ENCODE measurements at places on chromosomes 2 and 18.

- DNase-seq = peak; percentile 97
Observed at GRCh38 chr2:1591978-1592907, 152.1 kb downstream of the PXDN start.

- DNase-seq = no peak
Observed at GRCh38 chr18:21680161-21680560, 24.4 kb downstream of the ABHD3 start.

- no peak for DNase-seq
Observed at GRCh38 chr18:34723143-34723542, 13.0 kb downstream of the DTNA start.

GRCh38 chr2:43461453-43462073 is 134.3 kb downstream of the THADA start:
- DNase-seq = no peak

- no peak for DNase-seq
Observed at GRCh38 chr2:129757915-129758783, 221.3 kb upstream of the RAB6C start.

GRCh38 chr2:60413814-60414168 is 139.7 kb downstream of the BCL11A start:
- DNase-seq = no peak

DNA sequence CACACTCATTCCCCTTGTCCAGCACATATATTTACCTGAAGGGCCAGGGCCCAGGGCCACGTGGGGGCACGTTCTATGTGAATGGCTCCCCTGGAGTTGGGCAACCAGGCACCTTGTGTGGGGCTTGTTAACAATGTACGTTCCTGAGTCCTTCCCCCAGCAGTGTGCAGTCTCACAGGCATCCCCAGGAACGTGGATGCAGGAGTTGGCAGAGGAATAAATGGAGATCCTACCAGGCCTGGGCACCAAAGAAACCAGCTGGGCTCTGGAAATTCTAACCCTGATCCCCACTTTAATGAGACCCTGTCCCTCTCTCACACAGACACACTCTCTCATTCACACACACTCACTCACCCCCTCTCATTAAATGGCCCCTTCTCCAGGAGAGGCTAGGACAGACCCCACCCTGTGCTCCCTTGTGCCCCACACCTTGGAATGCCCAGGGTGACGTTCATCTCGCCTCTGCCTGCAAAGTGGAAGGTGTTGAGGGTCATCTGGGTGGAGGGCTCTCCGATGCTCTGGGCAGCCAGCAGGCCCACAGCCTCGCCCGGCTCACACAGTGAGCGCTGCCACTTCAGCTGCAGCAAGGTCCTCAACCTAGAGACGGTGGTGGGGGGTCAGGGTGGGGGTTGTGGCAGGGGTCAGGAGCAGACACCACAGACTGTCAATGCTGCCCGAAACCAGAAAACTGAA is 65.6 kb downstream of the POLR1A start:
- no peak for DNase-seq

Data from fibroblast of pulmonary artery (primary cell).